ENCODE measurements at places on chromosomes 3 and 15. TPM values are rescaled to one million over a fixed set of nuclear protein-coding genes. Genes with fewer than 3 reads are reported as not detected.

DNA sequence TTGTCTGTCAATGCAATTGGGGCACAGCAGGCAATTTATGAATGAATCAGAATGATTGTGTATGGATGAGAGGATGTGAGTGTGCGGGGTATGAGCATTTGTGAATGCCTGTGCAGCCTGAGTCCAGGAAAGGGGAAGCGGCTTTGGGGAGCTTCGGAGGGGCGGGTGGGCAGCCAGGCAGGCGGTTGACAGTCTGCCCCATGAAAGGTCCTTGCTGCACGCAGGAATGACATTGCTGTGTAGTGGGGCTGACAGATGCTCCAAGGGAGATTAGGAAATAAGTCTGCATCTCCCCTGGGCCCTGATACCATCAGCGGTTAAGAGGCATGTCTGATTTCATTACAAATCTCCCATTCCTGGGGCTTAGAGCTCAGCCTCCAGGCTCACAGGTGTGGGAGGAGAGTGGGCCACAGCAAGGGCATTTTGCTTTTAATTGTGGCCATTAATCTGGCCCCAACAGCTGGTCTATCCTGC is 26.4 kb upstream of the TSPAN3 start:
- DNase-seq = no peak

- DNase-seq = no peak
These were observed 56.9 kb downstream of the CLEC3B start for GRCh38 chr3:45083023-45083422.

DNA sequence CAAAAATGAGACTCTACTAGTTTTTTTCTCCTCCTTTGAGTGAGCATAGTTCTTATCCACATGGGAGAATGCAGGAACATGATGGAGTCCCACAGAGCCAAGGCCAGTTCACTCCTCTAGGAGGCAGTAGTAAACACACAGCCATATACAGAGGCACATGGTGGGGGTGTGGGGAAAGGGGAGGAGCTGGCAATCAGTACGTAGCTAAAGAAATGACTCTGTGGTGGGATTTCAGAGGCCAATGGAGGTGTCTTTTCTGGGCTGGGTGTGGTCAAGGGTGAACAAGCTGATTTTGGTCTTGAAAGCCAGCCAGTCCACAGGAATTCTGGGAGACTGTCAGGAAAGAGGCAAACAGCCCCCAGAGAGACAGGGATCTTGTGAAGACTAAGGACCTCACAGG is 6.6 kb upstream of the RAB11A start:
- DNase-seq = peak; percentile 42

DNA sequence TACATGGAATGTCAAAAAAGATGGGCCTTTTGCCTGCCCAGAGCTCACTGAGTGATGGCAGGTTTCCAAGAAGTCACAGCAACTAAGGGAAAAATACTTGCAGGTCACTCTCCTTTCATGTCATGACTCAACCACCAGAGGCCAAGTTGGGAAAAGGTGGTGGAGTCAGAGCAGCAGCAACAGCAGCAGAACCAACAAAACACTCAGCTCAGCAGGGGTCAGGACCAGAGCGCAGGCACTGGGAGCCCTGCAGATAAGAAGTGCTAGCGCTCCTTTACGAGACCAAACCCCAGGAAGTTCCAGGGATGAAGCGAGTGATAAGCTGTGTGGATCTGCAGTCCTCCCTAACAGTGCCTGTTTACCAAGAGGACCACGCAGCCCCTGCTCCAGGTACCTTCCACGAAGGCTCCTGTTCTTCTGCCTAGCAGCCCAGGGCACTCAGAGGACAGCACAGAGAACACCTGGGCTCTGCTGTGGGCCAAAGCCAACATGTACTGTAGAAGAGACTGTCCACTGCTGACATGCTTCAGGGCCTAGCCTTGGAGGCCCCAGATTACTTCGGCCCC is 26.0 kb downstream of the POC1A start:
- no peak for DNase-seq

- DNase-seq = no peak
These were observed 333.9 kb downstream of the PTPRG start for GRCh38 chr3:61894988-61895935.

GRCh38 chr3:4584456-4585249 is 91.5 kb downstream of the ITPR1 start:
- DNase-seq = no peak

DNA sequence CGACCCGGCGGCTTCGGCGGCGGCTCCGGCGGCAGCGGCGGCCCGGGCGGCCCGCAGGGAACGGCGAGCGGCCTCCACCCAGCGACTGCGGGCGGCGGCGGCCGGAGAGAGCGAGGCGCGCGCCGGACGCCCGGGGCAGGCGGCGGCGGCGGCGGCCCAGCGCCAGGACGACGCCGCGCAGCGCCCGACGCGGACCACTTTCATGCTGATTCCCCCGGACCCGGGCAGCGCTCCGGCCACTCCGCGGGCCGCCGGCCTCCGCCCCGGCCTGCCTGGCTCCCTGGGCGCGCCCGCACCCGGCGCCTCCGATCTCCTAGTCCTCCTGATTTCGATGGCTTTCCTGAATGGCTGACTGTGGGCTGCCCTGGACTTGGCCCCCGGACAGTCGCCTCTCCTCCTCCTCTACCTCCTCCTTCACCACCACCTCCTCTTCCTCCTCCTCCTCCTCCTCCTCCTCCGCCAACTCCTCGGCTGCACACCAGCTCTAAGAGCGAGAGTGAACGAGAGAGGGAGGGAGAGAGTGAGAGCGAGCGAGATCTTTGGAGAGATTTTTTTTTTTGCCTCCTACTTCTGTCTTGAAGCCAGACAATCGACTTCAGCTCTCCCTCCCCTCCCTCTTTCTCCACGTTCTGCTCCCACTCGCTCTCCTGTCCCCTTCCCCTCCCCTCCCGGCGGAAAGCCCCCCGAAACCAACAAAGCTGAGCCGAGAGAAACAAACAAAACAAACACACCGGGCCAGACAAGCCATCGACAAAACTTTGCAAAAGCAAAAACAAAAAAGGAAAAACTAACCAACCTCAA is 844 bp downstream of the NR2F2 start:
- DNase-seq = no peak

DNA sequence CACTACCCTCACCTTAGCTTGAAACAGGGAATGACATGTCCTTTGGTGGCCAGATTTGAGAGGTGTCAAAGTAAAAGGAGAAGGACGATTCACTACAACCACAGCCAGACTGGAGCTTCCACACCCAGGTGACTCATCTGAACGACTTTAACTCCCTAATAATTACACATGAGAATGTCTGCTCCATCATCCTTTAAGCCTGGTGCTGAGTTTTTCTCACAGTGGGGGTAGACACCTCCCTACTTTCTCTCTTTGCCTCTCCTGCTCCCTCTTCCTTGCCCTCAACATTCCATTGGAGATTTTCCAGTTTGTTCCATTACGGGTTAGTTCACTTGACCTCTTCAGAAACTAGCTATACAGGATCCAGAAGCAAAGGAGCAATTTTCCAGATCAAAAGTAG is 154.3 kb upstream of the BHLHE40 start:
- no peak for DNase-seq

DNA sequence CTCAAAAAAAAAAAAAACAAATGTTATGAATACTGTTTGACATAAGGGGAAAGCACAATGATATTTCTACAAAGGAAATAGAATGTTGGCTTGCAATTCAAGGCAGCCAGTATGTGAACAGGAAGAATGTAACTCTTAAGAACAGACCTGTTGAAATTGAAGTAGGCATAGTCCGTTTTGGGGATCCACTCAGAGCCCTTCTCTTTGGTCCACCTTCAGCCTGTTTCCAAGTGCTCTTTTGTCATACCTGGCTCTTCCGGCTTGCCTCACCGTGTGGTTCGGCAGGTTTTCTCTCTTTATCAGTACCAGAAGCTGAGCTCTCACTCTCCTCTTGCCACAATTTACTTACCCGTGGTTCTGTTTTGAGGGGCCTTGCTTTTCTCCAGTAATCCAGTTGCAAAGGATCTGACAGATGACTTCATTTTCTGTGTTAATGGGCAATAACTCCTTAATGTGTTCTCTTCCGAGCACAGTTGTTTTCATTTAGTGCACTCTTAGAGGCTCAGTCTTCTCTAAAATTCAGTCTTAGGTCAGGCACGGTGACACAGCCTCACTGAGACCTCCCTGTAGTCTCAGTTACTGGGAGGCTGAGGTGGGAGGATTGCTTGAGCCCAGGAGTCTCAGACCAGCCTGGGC is 6.7 kb downstream of the ABHD17C start:
- DNase-seq = no peak

- no peak for DNase-seq
These were observed 63.7 kb downstream of the ZIC1 start for GRCh38 chr3:147472846-147473245.

DNA sequence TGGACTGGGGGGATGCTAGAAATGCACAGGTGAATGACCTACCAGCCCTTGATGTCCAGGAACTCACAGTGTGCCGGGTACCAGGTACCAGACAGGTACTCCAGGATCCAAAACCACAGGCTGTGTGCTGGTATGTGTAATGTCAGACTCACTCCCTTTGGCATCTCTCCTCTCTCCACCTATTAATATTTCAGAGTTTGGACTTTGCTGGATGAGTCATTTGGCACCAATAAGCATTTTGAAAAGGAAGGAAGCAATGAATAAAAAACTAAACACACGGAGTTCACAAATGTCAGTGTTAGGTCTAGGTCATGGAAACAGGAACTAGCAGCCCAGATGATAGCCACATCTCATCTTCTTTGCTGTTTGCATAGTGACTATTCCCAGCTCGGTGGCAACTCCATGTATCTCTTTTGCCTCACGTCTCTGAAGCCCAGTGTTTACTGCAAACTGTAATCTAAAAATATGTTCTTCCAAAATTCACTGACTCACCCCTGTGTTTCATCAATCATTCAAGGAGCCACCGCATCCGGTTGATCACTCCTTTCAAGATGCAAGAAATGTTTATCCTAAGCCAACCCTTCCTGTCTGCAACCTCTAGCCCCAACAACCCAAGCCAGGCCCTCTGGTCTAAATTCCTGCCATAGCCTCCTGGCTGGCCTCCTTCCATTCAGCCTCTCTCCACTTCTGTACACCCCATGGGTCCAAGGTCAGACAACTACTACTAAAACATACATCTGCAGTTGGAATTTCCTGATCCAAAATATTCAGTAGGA is 8.4 kb downstream of the ITGB5 start:
- no peak for DNase-seq

DNA sequence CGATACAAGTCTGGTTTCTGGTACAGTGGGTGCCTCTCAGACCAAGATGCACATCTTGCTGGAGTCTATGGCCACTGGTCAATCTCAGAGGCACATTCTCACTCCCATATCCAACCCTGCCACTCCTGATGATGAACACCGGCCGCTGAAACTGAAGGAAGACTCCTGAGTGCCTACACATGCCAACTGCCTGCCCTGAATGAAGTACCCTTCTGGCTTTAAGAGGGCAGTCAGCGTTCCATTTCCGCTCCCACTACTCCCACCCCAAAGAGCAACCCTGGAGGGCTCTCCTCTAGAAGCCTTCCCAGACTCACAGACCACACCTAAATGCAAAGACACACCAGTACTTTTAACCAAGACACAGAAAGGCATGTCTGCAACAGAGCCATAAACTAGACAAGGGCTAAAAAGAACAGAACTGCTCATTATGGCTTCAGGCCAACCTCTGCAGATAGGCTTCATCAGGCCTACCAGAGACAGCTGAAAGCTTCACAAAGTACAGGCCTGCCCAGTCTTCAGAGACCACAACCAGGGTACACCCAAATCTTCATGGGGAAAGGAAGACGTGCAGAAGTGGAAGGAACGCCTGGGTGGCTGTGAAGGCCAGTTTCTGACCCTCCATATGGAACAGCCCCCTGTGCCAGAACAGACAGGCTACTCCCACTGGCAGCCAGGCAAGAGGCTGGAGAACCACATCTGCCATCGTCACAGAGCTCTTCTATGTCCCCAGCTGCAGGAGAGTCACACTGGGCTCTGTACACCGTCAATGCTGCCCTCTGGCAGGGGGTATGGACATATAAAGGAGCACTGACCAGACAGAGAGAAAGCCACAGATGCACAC is 14.3 kb downstream of the ANP32A start:
- no peak for DNase-seq

GRCh38 chr3:170360466-170360865 is 3.0 kb downstream of the SKIL start:
- DNase-seq = no peak

GRCh38 chr15:57624730-57625129 is 33.0 kb downstream of the MYZAP start:
- DNase-seq = no peak

- no peak for DNase-seq
These were observed 27.6 kb upstream of the ARL6 start for GRCh38 chr3:97736928-97737327.

DNA sequence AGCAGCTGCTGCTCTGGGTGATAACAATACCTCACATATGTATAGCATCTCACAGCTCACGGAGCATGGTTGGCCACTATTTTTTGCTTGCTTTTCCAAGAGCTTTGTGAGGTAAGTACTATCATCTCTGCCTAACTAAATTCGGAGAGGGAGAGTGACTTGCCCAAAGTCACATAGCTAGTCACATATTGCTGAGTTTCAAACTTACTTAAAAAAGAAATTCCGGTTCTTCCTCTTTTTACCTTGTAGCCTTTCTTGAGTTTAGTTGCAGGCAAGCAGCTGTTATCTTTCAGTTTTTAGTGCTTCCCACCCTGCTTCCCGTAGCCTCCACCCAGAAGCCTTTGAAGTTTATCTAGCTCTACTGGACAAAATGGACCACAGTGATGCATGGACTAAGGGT is 309.2 kb downstream of the PDCD6IP start:
- DNase-seq = no peak

DNA sequence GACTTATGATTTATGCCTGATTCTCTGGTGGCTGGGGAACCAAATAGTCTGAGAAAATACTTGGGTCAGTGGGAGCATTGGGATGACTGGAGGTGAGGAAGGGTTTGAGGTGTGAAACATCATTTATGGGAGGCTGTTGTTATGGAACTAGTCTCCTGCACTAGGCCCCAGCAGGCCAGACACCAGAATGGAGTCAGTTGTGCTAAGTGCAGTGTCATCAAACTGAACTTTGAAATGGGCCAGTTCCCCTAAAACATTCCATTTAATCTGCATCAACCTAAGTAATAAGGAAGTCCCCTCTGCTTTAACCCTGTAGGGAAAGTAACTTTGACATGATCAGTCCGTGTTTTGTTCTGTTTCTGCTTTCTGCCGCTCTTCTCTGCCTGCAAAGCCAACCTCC is 44.9 kb upstream of the KLHL25 start:
- DNase-seq = no peak

GRCh38 chr3:105806359-105806758 is 62.5 kb downstream of the CBLB start:
- DNase-seq = no peak

Gene USF3
- polyA plus RNA-seq = 4.6 TPM

Gene RYR3
- polyA plus RNA-seq = 0.01 TPM

Gene ABI3BP
- polyA plus RNA-seq = 2.5 TPM

Gene ZNF662
- polyA plus RNA-seq = 2.5 TPM

Gene OR4F15
- polyA plus RNA-seq = not detected

Gene LMAN1L
- not detected for polyA plus RNA-seq

Gene FSD2
- 0.10 TPM for polyA plus RNA-seq

Gene PRSS50
- not detected for polyA plus RNA-seq

Gene INSYN1
- polyA plus RNA-seq = 0.16 TPM

Gene DPH3
- polyA plus RNA-seq = 11.1 TPM

Gene PAK6
- polyA plus RNA-seq = 0.13 TPM

Gene MESP2
- polyA plus RNA-seq = not detected
